ENCODE measurements at places on chromosomes 3 and 15.

DNA sequence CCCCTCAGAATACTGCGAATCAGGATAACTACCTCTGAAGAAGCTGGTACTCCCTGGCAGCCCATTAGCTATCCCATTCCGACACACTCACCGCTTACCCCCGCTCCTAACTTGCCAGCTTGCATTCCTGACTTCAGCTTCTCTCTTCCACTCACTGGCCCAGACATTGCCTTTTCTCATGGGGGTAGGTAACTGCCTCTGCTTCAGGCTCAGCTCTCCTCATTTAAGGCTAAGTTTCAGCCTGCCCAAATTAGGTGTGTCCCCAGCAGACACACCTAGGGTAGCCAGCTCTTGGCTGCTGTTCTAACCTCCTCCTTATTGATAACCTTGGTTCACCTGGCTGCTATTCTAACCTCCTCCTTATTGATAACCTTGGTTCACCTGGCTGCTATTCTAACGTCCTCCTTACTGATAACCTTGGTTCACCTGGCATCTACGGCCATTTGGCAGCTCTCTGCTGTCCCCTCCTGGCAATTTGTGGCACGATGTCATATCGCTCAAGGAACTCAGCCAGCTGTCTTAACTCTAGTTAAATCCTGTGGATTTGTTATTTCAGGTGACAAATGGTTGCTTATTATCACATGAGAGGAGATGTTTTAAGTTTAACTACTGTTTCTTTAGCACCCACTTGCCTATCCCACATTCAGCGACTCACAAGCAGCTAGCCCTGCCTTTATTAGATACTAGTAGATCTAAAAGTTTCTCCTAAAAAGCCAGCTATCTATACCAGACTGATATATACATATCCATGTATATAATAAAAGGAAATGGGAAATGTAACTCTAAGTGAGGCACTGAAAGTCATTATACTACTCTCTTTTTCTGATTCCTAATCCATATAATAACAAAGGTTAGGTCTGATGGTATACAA, 106.5 kb upstream of the ACP3 start:
- no peak for DNase-seq

DNA sequence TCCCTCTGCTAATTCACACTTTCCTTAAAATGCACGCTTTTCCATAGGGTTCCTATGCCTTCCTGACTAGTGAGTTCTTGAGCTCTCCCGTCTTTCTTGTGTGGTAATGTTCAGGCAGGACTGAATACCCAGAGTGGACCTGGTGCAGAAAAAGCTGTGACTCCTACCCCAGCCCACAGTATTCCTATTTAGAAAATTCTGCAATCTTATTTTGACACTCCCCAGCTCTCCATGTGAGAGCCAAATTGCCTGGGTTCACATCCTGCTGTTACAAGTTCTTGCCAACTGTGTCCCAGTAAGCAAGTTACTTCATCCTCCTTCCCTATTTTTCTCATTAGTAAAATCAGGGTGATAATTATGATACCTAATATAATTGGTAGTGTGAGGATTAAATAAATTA, 290.8 kb upstream of the SLCO3A1 start:
- DNase-seq = no peak

- DNase-seq = no peak
Measured at GRCh38 chr3:171803044-171803443, 7.2 kb downstream of the PLD1 start.

DNA sequence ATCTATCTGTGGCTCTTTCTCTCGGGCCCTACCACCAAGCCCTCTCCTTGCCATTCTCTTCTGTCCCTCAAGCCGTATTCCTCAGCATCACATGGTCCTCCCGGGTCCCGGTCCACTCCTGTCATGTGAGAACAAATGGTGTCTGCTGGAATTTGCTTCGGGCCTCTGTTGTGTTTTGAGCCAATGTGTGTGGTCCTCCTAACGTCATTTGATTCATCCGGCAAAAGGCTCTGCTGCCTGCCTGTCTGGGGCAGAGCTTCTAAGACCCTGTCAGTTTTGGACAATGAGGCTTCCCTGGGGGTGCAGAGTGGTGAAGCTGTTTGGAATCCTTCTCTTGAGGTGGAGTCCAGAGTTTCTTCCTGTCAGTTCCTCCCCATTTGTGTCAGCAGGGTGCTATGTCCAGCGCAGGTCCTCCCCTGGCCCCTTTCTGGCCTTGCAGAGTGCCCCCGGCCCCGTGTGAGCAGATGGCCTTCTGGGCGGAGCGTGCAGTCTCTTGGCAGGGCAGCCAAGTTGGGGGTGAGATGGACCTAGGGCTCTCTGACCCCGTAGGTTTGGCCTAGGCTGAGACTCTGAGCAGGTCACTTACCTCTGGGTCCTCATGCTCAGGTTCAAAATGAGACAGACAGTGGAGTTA, 93.6 kb downstream of the APBA2 start:
- no peak for DNase-seq

GRCh38 chr3:128052595-128053351, 536 bp downstream of the SEC61A1 start:
- DNase-seq = no peak

DNA sequence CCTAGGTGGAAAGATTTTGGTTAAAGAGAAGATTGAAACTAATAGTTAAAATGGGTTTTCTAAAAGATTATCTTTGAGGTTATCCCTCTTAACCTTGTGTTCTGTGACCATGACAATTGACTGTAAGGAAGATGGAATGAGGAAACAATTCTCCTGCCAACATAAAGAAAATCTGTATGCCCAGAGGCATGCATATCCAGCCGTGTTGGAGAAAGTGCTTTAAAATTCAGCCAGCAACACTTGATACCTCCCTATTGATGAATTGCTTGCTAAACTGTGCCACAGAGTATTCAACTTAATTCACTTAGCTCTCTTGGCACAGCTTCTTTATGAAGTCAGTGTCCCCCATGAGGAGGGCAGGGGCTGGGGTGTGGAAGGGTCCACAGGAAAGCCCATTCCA, 203.5 kb downstream of the UBE2E2 start:
- DNase-seq = no peak

- no peak for DNase-seq
Measured at GRCh38 chr3:32106929-32107362, 526 bp downstream of the GPD1L start.

DNA sequence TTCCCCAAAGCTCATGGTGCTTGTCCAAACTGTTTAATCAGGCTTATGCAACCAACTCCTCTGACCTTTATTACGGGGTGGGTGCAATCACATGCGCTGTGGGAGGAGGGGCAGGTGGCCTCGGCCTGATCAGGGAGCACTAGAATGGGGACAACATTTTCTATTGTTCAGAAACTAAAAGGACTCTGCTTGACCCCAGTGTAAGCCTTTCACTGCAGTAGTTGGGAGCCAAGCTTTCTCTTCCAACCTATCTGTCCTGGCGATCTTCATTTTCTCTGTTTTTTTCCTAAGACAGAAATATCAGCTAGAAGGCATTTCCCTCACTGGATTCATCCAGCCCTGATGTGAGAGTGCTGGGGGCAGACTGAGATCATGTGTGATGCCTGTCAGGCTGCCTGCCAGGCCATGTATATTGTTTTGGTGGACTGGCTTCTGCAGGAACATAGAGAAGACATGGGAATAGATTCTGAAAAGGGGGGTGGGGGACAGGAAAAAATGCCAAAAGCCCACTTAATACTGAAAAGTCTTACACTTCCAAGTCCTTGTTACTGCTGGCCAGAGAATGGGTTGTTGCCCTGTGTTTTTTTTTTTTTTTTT, 627.0 kb upstream of the TBL1XR1 start:
- DNase-seq = no peak

DNA sequence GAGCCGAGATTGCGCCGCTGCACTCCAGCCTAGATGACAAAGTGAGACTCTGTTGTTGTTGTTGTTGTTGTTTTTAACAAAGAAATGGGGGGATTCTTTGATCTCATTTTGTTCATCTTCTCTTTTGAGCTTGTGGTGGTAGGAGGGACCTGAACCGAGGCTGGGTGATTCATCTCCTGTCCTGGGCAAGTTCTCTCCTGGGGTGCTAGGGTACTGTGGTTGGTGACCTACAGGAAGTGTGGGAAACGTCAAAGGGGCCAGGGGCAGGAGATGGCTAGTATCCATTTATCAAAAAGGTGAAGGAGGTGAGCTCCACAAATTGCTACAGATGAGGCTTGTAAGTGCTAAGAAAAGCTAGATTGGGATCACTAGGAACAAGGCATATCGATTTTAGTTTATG, 14.3 kb downstream of the PPCDC start:
- DNase-seq = no peak

DNA sequence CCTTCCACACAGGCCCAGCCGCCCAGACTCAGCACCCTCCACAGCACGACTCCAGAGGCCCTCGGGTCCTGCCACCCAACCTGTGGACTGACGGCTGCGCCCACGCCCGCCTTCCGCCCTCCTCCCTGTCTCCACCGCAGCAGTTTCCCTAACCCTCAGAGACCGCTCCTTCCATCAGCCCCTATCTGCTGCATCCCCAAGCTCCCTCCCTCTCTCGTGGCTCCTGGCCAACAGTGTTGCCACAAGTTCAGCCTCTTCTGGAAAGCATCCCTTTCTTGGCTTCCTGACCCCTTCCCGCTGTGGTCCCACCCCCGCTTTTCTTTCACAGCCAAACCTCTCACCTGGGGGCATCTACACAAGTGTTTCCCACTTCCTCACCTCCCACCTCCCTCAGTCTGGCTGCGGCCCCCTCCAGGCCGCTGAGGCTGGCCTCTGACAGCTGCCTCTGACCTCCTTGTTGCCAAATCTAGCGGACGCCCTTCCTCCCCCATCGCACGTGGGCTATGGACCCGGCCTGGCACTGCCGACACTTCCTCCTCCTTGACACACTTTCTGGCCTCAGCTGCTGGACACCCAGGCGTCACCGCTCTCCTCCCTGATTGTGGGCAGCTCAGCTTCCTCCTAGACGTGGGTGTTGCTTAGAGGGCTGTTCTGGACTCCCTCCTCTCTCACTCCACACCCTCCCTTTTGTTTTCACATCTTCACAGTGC, 168.8 kb upstream of the TLE3 start:
- DNase-seq = no peak

DNA sequence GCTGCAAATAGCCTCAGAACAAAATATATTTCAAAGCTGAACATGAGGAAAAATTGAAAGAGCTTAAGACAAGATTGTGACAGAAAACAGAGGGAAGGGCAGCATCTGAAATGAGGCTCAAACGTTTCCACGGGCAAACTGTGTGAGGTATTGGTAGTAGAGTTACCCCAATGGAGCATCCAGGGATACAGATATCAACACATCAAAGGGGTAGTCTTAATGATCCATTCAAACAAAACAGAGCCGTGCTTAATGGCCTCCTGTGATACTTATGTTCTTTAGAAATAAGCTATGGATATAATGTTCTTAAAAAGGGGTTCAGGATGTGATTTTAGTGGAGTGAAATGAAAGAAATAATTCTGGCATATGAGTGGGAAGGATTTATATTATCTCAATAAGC, 430.3 kb upstream of the PDZRN3 start:
- DNase-seq = no peak

- DNase-seq = no peak
Measured at GRCh38 chr15:52805351-52806283, 15.5 kb upstream of the ONECUT1 start.

DNA sequence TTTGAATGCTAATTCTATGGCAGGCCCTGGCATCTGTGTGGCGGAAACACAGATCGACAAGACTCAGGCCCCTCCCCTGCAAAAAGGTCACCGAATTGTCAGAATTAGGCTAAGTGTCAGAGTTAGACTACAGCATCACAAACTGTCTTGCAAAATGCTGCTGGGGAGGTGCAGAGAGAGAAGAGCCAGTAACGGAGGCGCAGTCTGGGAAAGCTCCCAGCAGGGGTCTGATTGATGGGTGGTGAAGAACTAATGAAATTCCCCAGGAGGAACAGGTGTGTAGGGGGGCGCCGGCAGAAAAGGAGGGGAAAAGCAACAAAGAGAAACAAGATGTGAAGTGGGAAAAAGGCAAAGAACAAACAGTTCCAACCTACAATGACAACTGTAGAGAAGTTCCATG, 72.7 kb upstream of the TAMM41 start:
- no peak for DNase-seq

Measured in activated T-helper 9 cell treated with anti-CD3 and anti-CD28 coated beads, Interleukin-2, amount 50 U/mL, for 16 hours (primary cell).